ENCODE measurements at places on chromosomes 6 and 20.

DNA sequence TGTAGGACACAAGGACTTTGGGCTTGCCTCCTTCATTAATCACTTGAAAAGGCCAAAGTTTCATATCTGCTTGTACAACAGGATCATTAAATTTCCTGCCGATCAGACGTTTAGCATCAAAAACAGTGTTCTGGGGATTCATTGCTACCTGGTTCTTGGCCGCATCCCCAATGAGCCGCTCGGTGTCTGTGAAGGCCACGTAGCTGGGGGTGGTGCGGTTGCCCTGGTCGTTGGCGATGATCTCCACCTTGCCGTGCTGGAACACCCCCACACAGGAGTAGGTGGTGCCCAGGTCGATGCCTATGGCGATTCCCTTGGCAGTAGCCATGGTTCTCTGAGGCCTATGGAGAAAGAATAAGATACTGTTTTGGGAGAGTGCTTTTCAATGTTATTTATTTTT is 3.4 kb downstream of the HSPA1L start:
- no peak for DNase-seq

DNA sequence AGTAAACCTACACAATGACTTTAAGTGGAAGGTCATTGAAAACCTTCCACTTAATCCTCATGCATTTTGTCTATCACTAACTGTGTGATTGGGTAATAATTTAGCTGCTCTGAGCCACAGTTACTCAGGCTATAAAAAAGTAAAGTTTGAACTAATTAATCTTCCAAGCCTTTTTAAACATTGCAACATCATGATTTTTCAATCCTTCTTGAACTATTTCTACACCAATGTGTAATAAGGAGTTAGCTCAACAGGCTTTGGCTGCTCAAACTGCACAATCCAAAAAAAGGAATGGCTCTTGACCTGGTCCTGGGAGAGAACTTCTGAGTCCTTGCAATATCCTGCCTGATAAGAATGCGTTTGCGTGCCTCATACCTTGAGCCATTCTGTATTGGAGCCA is 34.8 kb upstream of the FILIP1 start:
- DNase-seq, result no peak

DNA sequence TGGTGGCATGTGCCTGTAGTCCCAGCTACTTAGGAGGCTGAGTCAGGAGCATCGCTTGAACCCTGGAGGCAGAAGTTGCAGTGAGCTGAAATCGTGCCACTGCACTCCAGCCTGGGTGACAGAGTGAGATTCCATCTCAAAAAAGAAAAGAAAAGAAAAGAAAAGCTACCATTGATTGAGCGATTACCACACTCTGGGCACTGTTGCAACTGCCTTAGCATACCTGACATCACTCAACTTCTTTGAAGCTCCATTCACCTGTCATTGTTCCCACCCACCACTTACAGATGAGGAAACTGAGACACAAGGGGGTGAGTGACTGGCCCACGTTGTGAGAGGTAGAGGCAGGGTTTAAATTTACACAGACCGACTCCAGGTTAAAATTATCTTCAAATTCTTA is 442.1 kb upstream of the SULF2 start:
- DNase-seq, result no peak

DNA sequence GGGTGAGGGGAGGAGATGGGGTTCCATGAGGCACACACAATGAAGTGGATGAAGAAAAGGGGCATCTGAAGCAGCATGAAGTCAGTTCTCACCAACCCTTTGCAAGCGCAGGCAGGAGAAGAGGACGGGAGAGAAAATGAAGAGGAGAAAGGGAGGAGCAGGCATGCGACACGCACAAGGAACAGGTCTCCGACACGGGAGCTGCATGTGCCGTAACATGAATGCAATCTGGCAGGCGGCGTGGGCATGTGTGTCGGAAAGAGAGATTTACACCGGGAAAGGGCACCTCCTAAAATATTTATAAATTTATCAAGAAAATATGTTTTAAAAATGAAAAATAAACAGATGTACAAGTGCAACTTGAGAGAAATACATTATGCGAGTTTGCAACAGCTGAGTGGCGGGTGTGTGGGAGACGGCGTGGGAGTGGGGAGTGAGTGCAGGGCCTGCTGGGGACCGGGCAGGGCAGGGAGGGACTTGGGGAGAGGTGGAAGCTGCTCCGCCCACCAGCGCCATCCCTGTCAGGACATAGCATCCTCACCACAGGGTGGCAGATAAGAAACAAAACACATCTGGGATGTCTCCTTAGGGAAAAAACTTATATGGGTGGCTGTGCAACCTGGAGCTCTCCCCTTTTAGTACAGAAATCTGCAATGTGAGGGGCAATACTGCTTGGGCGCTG is 40.6 kb downstream of the GJA10 start:
- DNase-seq, result no peak

GRCh38 chr6:150271501-150272263 is 97.1 kb upstream of the IYD start:
- no peak for DNase-seq

- DNase-seq, result no peak
These were observed 40.2 kb downstream of the CENPW start for GRCh38 chr6:126380072-126380583.

GRCh38 chr6:125526007-125526720 is 223.3 kb upstream of the HEY2 start:
- DNase-seq, result no peak

GRCh38 chr6:41449399-41450245 is 96.6 kb upstream of the FOXP4 start:
- peak; percentile 67 for DNase-seq

DNA sequence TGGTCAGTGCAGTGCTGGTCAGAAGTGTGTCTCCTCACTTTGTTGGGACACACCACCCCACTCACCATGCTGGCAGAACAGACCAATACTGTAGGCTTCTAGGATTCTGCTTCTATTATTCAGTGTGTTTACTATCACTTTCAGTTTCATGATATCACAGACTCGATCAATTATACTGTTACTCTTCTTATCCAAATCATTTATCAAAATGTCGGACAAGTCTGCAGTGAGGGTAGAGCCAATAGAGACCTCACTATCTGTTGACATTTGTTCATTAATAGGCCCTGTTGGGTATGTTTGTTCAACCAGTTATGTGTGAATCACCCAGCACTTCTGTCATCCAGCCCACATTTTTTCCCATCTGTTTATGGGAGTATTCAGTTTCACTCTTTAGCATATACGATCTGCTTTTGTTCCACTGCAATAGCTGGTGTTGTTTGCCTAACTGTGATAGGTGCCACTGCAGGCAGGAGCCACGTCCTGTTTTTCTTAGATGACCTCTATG is 140.1 kb downstream of the NRN1 start:
- DNase-seq, result no peak

GRCh38 chr20:59482351-59483187 is 121.8 kb upstream of the PHACTR3 start:
- DNase-seq, result no peak

GRCh38 chr6:10655508-10656055 is 38.8 kb downstream of the C6orf52 start:
- no peak for DNase-seq

DNA sequence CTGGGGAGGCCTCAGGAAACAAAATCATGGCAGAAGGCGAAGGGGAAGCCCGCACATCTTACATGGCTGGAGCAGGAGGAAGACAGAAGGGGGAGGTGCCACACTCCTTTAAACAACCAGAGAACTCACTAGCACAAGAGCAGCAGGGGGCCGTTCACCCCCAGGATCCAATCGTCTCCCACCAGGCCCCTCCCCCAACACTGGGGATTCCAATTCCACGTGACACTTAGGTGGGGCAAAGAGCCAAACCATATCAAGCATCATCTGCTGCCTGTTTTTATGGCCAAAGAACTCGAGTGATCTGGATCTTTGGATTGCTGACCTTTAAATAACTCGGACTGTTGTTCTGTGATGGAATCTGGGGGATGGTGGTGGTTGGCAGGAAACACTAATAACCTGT is 28.0 kb downstream of the PNLDC1 start:
- no peak for DNase-seq

DNA sequence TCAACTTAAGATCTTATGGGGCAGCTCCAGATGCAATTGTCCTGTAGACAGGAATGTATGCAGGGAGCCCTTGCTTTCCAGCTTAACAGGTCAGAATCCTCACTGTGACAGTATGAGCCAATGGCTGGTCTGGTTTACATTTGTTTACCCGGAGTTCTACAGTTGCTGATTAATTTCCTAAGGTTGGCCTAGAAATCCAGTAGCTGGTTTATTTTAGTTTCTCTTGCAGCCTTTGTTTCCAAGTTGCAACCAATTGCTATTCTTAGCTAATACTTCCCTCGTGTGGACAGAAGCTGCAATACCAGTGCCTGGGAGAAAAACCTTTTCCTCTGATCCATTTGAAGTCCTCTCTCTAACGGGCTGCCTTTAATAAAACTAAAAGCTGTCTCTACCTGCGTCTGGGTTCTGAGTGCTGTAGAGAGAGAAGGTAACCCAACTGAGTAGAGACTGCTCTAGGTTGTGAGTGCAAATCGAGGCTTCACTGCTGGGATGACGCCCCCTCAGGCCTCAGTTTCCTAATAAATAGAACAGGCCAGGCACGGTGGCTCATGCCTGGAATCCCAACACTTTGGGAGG is 45.9 kb downstream of the ZNF217 start:
- peak; percentile 68 for DNase-seq

DNA sequence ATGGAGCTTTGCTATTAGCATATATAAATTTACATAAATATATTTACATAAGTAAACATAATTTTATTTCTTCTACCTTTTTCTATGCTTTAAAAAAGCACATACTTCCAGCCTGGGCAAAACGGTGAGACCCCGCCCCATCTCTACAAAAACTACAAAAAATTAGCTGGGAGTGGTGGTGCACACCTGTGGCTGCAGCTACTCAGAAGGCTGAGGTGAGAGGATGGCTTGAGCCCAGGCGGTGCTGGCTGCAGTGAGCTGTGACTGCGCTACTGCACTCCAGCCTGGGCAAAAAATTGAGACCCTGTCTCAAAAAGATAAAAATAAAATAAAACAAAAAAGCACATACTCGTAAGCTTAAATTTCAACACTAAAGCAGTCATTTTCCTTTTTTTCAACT is 30.3 kb downstream of the ELOVL5 start:
- DNase-seq, result no peak

DNA sequence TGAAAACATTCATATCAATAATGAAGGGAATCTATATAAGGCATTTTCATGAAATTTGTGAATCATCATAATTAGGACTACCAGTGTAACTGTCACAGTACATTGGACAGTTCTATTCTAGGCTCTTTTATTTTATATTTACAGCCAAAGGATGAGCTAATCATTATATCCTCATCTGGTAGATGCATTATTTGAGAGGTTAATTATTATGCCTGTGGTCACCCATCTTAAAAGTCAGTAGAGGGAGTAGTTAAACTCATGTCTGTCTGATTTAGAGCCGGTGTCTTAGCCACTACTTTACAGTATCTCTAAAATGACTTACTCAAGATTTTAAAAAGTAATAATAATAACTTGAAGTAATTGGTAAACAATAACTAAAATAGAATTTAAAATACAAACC is 899.3 kb upstream of the MAP3K7 start:
- DNase-seq, result no peak

- no peak for DNase-seq
These were observed 85.6 kb downstream of the ANKRD6 start for GRCh38 chr6:89518352-89519055.

DNA sequence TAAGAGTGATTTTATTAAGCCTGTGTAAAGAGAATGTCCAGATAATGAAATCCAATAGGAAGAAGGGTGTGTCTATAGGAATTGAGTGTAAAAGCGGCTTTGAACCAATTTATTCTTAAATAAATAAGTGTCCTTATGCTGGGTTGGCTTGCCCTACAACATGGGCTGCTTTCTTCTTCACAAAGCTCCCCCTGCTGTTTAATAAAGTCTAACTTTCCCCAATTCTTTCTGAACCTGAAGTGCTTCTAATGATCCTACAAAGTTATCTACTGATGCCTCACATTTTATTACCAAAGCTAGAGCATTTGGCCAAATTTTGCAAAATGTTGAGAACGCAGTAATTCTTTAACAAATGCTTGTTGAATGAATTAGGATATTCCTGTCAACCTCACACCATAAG is 36.3 kb upstream of the SIRT5 start:
- DNase-seq, result no peak

DNA sequence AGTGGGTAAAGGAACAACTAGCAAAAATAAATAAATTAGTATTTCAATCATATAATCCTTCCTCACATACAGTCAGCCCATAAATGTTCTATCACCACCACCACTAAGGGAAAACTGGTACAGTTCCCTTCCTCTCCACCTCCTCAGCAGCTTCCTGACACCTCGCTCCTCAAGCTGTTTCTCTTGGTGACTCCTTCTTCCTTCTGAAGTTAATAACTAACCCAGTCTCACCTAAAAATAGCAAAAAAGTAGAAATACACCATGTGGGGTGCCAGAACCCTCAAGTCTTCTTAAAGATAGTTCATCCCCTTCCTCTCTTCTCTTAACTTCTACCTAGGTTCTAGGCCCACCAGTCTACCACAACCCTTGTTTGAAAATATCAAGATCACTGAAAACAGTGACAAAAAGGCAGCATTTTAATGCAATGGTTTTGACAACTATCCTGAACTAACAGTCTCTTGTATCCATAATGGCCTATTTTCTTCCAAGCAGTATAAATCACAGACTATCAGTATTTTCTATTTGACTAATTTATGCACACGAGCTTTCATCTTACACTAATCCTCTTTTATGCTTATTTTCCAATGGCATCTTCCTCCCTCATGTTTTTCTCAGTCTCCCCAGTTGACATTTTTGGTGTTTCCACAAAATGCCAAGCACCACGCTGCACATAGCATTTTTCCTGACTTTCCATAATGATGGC is 85.5 kb downstream of the KHDC1L start:
- DNase-seq, result no peak

DNA sequence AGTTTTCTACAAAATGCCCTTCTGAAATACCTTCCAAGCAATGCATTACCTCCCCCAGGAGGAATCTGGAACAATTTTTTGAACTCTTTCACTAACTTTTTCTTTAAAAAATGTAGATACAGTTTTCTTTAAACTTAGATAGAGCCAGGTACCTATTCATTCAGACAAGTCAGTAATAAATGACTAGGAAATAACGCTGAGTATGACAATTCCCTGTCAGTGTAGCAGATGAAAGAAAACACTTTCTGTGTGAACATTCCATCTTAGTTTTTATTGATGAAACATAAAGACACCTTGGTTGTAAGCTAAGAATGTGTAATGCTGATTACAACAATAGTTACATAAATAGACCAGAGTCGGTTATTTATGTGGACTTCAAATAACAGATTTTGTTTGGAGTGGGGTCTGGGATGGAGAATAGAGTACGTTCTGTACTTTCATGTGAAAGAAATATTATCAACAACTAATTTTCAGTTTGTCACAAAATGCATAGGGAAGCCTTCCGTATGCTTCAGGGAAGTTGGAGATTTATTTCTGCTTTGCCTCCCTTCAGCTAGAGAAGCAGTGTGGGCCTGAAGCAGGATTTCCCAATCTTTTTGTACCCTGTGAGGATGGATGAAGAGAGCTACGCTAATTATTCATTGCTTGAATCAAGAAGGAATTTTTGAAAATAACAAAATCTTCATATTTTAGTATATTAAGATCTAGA is 19.2 kb upstream of the QKI start:
- no peak for DNase-seq

GRCh38 chr6:107565165-107565723 is 75.3 kb downstream of the SOBP start:
- no peak for DNase-seq

GRCh38 chr20:46990017-46990595 is 95.5 kb downstream of the EYA2 start:
- DNase-seq, result no peak

Measured in right hindlimb (tissue), 1 donor.